ENCODE measurements at places on chromosomes 12 and 14.
A peak's percentile ranks its signal among the peaks of the same experiment; 100 is the strongest.

DNA sequence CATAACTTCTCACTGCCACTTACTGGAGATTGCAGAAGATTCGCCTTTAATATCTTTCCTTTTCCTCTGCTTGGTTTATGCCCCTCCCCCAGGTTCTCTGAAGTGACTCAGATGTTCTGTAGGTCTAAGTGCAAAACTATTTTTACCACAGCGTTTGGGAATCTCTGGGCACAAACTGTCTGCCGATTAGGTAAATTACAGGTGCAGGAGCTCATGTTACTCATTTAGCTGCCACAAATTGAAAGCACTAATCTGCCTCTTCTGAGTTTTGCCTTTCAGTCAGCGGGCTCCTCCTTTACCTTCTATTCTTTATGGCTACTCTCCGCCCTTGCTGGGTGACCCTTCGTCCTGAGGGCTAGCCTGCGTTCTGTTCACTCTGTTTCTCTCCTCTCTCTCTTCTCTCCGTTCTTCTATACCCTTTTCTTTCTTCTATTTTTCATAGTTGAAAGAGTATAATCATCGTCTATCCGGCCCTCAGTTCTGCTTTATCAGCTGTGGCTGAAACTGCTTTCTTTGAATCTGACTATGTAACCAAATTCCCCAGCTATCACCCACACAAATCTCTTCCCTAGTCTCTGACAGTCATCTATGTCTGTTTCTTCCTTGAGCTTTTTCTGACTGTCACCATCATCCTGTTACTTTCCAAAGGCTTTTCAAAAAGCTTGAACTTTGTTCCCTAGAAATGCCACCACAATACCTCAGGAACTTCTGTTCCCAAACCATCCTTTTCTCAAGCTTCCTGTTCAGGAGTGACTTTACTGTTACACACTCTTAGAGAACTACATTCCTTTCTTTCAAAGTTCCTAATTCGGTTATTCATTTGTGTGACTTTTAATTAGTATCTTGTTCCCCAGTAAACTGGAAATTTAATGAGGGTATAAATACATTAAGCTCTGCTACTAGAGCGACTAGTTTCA lies 4.3 kb upstream of the MYF6 start:
- no peak for DNase-seq

GRCh38 chr12:111347891-111348644 lies 20.8 kb downstream of the PHETA1 start:
- DNase-seq, result no peak

- DNase-seq, result no peak
These were observed 289.3 kb downstream of the DUSP6 start for GRCh38 chr12:89062996-89063395.

- peak; percentile 12 for DNase-seq
These were observed 84.0 kb downstream of the SYNE3 start for GRCh38 chr14:95432144-95433093.

GRCh38 chr12:221736-222135 lies 7.8 kb upstream of the SLC6A12 start:
- DNase-seq, result no peak

- no peak for DNase-seq
These were observed 130.2 kb downstream of the RBM19 start for GRCh38 chr12:113835896-113836295.

- no peak for DNase-seq
These were observed 469 bp upstream of the LRFN5 start for GRCh38 chr14:41606282-41606531.
